NCI-H2081 treated with DMSO at 0.1 percent for 48 hours (cell line): ENCODE measurements at places on chromosomes 12 and 14.

DNA sequence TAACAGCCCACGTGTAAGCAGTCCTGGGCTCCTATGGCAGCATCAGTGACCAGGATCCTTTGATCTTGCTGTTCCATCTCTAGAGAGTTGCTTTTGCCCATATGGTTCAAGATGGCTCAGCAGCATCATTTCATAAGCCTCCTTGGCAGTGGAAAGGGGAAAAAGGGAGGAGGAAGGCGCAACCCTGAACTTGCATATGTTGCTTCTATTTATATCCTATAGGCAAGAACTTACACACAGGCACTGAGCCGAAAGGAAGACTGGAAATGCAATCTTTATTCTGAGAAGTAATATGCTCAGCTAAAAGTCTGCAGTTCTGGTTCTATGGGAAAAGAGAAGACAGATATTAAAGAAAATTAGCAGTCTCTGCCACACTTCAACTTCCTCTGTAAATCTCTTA is 167.7 kb upstream of the PLXNC1 start:
- DNase-seq: no peak

GRCh38 chr12:68031881-68032739 is 42.9 kb downstream of the IFNG-AS1 start:
- no peak for DNase-seq

GRCh38 chr12:112979041-112979680 is 842 bp downstream of the OAS2 start:
- no peak for DNase-seq

- DNase-seq: peak; percentile 68
Measured at GRCh38 chr12:12266873-12267741, at the start of gene LRP6. TSS of gene LRP6 (minus strand) at chr12:12267044. CDS start at chr12:12266735, 309 bp downstream.

DNA sequence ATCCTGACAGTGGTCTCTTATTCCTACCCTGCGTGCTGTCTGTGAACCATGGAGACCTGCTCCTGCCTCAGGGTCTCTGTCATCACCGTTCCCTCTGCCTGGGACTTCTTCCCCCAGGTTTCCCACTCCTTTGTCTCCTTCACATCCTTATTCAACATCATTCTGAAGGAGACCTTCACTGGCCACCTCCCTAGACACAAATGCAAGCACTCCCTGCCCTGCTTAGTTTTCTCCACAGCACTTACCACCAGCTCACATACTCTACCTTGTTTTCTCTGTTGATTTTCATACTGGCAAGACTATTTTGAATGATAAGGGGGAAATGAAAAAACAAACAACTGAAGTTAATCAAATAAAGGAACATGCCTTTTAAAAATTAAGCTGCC is 192.8 kb downstream of the ANO6 start:
- DNase-seq: no peak

DNA sequence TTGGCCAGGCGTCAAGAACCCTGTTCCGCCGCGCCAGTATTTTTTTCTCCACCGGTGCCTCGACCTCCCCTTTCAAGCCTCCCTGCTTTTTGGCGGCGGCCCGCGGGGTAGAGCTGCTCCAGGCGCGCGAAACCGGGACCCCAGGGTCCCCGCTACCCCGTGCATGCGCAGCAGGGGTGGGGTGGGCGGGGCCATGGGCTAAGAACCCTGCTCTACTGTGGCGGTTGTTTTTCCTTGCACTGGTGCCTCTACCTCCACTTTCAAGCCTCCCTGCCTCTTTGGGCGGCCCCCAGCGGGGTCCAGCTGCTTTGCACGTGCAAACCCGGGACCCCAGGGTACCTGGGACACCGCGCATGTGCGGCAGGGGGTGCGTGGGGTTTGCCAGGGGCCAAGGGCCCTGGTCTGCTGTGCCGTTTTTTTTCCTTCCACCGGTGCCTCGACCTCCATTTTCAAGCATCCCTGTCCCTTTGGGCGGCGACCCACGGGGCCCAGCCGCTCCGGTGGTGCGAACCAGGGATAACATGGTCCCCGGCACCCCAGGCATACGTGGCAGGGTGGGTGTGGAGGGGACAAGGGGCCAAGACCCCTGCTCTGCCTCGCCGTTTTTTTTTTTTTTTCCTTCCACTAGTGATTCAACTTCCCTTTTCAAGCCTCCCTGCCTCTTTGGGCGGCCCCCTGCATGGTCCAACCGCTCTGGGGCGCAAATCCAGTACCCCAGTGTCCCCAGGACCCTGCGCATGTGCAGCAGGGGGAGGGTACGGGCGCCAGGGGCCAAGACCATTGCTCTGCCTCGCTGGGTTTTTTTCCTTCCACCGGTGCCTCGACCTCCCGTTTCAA is 326.8 kb downstream of the ALG10 start:
- DNase-seq: no peak

GRCh38 chr12:122031342-122032216 is 9.9 kb downstream of the BCL7A start:
- no peak for DNase-seq
